Activated CD4-positive, alpha-beta T cell treated with anti-CD3 and anti-CD28 coated beads, Interleukin-2, amount 10 ng/mL, durations not matched to agents 24 days and 14 days (primary cell): ENCODE measurements at places on chromosomes 7 and 10. TPM values are rescaled to one million over a fixed set of nuclear protein-coding genes. Genes with fewer than 3 reads are reported as not detected.

Gene NCOA4
- total RNA-seq = 95.2 and 98.2 TPM in 2 replicates

Gene IFIT1B
- not detected in 2 replicates for total RNA-seq

Gene PKD2L1
- total RNA-seq = 0.17 TPM in 1 of 2 replicates, not detected in the other

Gene PI4K2A
- 17.8 TPM in 2 replicates for total RNA-seq

Gene SLC18A3
- total RNA-seq = not detected in 2 replicates

Gene HOXA6
- total RNA-seq = not detected in 2 replicates

Gene TMEM236
- 0.02 and 0.05 TPM in 2 replicates for total RNA-seq

Gene SDK1
- 0.14 and 0.16 TPM in 2 replicates for total RNA-seq

Gene HOXA13
- total RNA-seq = not detected in 2 replicates

DNA sequence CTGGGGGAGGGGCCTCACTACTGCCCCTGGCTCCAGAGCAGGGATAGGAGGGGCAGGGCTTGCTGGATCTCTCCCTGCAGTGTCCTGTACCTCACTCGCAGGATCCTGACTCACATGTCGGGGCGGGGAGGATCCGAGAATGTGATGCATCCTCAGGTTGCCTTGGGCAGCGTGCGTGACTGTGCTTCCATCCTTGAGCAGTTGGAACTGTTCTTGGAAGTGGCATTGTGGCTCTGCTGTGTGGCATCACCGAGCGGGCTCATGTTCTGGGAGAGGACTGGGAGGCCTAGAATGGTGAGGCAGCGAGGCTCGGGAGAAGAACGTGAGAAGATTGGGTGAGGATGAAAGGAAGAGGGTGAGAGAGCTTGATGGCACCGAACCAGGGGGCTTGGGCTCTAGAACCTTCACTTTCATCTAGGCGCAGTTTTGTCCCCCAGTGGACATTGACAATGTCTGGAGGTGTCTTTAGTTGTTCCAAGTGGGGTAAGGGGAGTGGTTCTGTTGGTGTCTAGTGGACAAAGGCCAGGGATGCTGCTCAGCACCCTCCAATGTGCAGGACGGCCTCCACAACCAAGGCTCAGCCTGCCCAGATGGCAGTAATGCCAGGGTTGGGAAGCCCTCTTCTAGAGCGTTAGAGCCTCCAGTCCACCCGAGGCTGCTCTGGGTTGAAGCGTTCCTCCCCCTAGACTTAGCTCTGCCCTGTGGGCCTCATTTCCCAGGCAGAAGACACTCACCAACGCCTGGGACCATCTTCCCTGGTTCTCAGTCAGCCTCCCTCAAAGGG, 8.4 kb downstream of the RARRES2 start:
- H3K4me1 ChIP-seq = no peaks in the 10 kb centered on the region
- H3K4me3 ChIP-seq = no peak overlapping the region
- DNase-seq = no peak
- no peaks in the 10 kb centered on the region for H3K27me3 ChIP-seq
- H3K27ac ChIP-seq = no peak overlapping the region
- H3K36me3 ChIP-seq = peaks cover 19% of the 10 kb centered on the region

GRCh38 chr7:122262246-122262645, 42.3 kb downstream of the FEZF1 start:
- no peaks in the 10 kb centered on the region for H3K4me1 ChIP-seq
- H3K4me3 ChIP-seq = no peak overlapping the region
- H3K27me3 ChIP-seq = no peaks in the 10 kb centered on the region
- H3K27ac ChIP-seq = no peak overlapping the region
- no peak for DNase-seq

- peaks cover 4% of the 10 kb centered on the region for H3K27me3 ChIP-seq
- no peak overlapping the region for H3K4me3 ChIP-seq
Measured at GRCh38 chr10:2137549-2138174, 400.3 kb upstream of the ADARB2 start.

DNA sequence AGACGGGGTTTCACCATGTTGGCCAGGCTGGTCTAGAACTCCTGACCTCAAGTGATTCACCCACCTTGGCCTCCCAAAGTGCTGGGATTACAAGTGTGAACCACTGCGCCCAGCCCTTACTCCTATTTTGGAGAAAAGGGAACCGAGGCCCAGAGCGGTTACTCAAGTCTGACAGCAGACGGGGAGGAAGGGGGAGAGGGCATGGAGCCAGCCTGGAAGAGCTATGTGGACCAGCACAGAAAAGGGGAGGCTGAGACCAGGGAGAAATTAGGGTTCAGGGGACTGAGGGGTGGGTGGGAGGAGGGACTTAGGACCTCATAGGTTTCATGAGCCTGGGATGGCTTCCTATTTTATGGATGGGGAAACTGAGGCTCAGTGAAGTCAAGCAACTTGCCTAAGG, 1.5 kb downstream of the SFRP5 start:
- H3K27ac ChIP-seq = no peak overlapping the region
- peaks cover 45% of the 10 kb centered on the region for H3K27me3 ChIP-seq
- H3K4me3 ChIP-seq = no peak overlapping the region
- H3K4me1 ChIP-seq = peaks cover 2% of the 10 kb centered on the region
- H3K36me3 ChIP-seq = no peaks in the 10 kb centered on the region

DNA sequence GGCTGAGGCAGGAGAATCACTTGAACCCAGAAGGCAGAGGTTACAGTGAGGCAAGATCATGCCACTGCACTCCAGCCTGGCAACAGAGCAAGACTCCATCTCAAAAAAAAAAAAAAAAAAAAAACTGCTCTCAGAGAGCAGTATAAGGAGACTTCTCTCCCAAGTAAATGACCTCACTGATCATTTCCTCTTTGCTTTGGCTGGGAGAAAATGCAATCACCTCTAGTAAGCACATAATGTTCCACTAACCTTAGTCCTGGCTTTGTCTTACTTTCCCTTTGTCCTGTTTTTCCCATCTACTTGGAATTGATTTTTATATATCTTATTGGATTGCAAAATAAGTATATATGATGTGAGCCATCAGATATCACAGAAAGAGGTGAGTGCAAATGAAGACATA, 2.5 kb downstream of the SLC25A13 start:
- H3K4me3 ChIP-seq = peak overlapping the region; percentile 94
- peak overlapping the region; percentile 29 for H3K27ac ChIP-seq
- H3K4me1 ChIP-seq = peaks cover 43% of the 10 kb centered on the region
- peaks cover 3% of the 10 kb centered on the region for H3K27me3 ChIP-seq
- H3K36me3 ChIP-seq = peaks cover 7% of the 10 kb centered on the region
- no peak for DNase-seq

DNA sequence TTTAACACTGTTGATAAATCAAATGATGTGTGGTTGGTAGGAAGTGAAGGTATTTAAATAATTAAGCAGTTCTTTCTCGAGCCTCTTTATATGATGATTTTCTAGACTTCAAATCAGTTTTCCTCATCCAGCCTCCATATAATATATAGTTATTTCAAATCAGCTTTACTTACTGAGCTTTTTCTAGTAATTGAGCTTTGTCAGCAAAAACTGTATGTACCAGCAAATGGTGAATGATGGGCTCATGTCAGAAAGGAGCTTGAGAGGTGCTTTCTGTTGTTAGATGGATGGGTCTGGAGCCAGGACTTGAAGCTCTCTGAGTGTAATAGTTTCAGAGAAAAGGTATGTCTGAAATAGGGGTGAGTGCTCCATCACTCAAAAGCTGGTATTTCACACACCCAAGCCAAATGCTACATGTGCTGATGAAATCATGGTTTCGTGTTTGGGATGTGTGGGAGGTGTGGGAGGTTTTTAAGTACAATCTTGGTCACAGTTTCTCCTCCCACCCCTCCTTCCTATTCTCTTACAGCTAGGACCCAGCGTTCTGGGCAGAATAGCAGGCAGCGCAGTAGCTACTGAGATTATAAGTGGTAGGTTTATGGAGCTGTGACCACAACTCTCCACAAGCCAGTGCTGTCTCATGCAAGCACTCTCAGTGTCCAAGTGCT, 55.8 kb downstream of the LRMDA start:
- H3K36me3 ChIP-seq = no peaks in the 10 kb centered on the region
- H3K4me3 ChIP-seq = no peak overlapping the region
- H3K27me3 ChIP-seq = peaks cover 2% of the 10 kb centered on the region
- no peak overlapping the region for H3K27ac ChIP-seq
- DNase-seq = no peak
- no peaks in the 10 kb centered on the region for H3K4me1 ChIP-seq

DNA sequence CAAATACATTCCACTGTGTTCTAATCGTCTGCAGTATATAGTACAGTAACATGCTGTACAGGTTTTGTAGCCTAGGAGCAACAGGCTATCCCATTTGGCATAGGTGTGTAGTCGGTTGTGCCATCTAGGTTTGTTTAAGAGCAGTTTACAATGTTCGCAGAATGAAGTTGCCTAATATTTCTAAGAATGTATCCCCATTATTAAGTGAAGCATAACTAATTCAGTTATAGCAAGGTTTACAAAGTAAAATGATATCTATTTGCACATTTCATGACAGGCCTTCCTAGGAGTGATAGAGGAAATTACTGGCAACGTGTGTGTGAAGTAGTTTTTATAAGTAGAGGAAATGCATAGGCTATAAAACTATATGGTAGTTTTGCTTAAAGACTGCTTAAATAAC, 4.0 kb downstream of the CREM start:
- no peaks in the 10 kb centered on the region for H3K27me3 ChIP-seq
- peaks cover 47% of the 10 kb centered on the region for H3K4me1 ChIP-seq
- H3K36me3 ChIP-seq = peaks cover 13% of the 10 kb centered on the region
- H3K27ac ChIP-seq = peak overlapping the region; percentile 82
- DNase-seq = no peak
- peak overlapping the region; percentile 77 for H3K4me3 ChIP-seq

GRCh38 chr7:151334628-151335027, 7.0 kb upstream of the NUB1 start:
- no peak overlapping the region for H3K4me3 ChIP-seq
- H3K4me1 ChIP-seq = peaks cover under 1% of the 10 kb centered on the region
- H3K27ac ChIP-seq = no peak overlapping the region
- peaks cover 4% of the 10 kb centered on the region for H3K27me3 ChIP-seq
- DNase-seq = no peak
- H3K36me3 ChIP-seq = peaks cover 2% of the 10 kb centered on the region

GRCh38 chr10:81696609-81697388, 178.2 kb upstream of the NRG3 start:
- H3K36me3 ChIP-seq = no peaks in the 10 kb centered on the region
- no peaks in the 10 kb centered on the region for H3K27me3 ChIP-seq
- no peak overlapping the region for H3K27ac ChIP-seq
- no peak for DNase-seq

DNA sequence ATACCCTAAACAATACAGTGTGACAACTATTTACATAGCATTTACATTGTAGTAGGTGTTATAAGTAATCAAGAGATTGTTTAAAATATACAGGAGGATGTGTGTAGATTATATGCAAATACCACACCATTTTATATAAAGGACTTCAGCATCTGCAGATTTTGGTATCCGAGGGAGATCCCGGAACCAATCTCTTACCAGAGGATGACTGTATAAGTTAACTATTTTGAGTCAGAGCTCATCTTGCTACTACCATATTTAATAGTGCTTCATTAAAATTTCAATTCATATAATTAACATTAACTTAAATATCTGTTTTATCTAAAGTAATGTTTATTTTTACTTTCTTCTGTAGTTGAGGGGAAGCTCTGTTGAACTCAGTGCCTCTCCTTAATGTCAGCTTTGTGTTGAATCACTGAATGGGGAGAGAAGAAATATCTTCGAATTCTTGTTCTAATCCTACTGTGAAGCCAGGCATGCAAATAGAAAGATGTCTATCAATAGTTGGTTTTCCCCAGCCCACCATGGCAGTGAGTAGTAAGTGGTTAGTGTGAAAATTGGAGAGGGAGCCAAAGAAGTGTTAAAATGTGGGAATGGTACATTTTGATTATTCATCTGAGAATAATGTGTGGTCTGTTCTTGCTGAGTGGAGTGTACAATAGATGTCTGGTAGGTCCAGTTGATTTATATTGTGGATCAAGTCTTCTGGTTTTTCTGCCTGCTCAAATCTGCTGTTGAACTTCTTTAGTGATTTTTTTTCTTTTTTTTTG, 90.1 kb upstream of the CYP26C1 start:
- DNase-seq = no peak
- H3K36me3 ChIP-seq = peaks cover 22% of the 10 kb centered on the region
- H3K4me3 ChIP-seq = no peak overlapping the region
- H3K27me3 ChIP-seq = no peaks in the 10 kb centered on the region
- H3K4me1 ChIP-seq = peaks cover 4% of the 10 kb centered on the region

DNA sequence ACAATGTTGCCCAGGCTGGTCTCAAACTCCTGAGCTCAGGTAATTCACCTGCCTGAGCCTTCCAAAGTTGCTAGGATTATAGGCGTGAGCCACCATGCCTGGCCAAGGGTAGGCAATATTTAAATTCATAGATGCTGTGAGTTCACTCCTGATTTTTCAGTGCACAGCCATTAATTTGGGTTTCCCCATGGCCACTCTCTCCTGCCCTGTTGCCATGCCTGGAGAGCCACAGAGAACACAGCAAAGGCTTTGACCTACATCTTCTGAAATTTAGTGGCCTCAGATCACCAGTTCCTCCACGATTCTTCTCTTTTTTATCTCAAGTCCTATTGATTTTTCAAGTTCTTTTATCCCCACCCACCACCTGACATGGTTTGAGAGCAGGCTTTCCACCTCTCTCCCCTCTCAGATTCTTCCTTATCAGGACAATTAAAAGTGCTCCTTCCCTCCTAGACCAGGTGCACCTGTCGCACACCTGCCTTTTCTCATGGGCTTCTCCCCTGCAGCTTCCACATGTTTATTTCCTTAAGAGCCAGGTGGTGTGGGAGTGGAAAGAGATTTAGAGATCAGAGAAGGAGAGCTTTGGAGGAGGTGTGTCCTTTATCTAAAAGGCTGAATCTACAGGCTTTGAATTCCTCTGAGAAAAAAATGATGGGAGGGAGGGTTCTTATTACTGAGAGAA, 123.8 kb downstream of the ADRA2A start:
- DNase-seq = no peak
- H3K36me3 ChIP-seq = no peaks in the 10 kb centered on the region
- no peaks in the 10 kb centered on the region for H3K4me1 ChIP-seq
- H3K4me3 ChIP-seq = no peak overlapping the region

- DNase-seq = no peak
- H3K27ac ChIP-seq = no peak overlapping the region
- H3K4me1 ChIP-seq = no peaks in the 10 kb centered on the region
Measured at GRCh38 chr7:13790611-13791010, 198.9 kb downstream of the ETV1 start.

- H3K4me3 ChIP-seq = peak overlapping the region; percentile 81
- peak overlapping the region; percentile 51 for H3K27ac ChIP-seq
- H3K36me3 ChIP-seq = no peaks in the 10 kb centered on the region
- H3K27me3 ChIP-seq = peaks cover 70% of the 10 kb centered on the region
- DNase-seq = peak; percentile 94
Measured at GRCh38 chr10:102231357-102232318, 5.5 kb downstream of the ELOVL3 start.
